ENCODE measurements at places on chromosomes 6 and 20.
A peak's percentile ranks its signal among the peaks of the same experiment; 100 is the strongest.

- no peak overlapping the region for H3K27ac ChIP-seq
- H3K27me3 ChIP-seq: no peaks in the 10 kb centered on the region
- peaks cover 21% of the 10 kb centered on the region for H3K4me1 ChIP-seq
- H3K36me3 ChIP-seq: no peaks in the 10 kb centered on the region
- no peak for DNase-seq
Observed at GRCh38 chr6:131285548-131285947, 150.3 kb downstream of the AKAP7 start.

DNA sequence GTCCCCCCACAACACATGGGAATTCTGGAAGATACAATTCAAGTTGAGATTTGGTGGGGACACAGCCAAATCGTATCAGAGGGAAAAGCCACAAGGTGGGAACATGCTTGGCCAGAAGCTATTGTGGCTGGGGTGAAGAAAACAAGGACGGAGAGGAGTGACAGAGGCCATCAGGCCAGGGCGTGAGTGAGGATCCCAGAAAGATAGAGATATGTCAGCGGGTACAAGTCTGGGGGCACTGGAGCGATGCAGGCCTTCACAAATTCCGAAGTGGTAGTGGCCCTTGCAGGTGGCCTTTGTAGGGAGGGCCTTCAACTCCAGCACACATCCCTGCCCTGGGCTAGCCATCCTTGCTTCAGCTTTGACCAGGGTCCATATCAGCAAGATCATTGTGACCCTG is 159.1 kb downstream of the BCAS1 start:
- peaks cover 8% of the 10 kb centered on the region for H3K27me3 ChIP-seq
- H3K4me3 ChIP-seq: no peak overlapping the region
- peak overlapping the region; percentile 44 for H3K27ac ChIP-seq
- peaks cover 6% of the 10 kb centered on the region for H3K36me3 ChIP-seq
- DNase-seq: no peak

DNA sequence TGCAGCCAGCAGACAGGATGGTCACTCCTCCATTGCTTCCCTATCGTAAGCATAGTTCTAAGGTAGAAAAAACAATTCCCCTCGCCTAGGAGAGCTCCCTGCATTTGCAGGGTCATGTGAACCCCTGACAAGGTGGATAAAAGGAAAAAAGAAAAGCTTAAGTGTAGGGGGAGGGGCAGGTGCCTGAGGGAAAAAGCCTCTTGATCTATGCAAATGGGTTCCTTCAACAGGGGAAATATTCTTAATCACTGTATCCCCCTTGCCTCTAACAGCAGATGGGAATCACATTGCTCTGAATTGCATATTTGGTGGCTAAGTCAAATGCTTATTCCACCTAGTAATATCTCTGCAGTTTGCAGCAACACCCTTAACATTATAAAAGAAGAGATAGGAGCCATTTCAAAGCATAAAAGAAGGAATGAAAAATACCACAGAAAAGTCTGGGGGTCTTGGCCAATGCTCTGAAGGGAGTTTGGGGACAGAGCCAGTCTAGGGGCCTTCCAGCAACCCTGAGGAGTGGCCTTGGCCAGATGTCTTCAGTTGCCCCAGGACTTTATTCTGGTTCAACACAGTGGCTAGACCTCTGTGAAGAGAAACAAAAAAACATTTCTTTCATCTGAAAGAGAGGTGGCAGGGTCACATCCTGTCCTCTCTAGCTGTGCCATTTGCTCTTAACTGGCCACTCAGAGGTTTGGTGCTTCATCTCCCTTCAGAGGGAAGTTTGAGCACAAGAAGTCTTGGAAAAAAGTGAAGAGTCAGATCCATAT is 660.4 kb upstream of the GJE1 start:
- peaks cover 18% of the 10 kb centered on the region for H3K4me1 ChIP-seq
- peaks cover 4% of the 10 kb centered on the region for H3K36me3 ChIP-seq
- DNase-seq: no peak
- H3K27me3 ChIP-seq: no peaks in the 10 kb centered on the region

GRCh38 chr6:56947924-56948323 is 7.0 kb upstream of the BEND6 start:
- no peak overlapping the region for H3K27ac ChIP-seq
- no peaks in the 10 kb centered on the region for H3K36me3 ChIP-seq
- no peaks in the 10 kb centered on the region for H3K4me1 ChIP-seq
- DNase-seq: no peak
- H3K4me3 ChIP-seq: no peak overlapping the region
- peaks cover 13% of the 10 kb centered on the region for H3K27me3 ChIP-seq

- H3K27ac ChIP-seq: no peak overlapping the region
- H3K27me3 ChIP-seq: no peaks in the 10 kb centered on the region
- H3K4me1 ChIP-seq: no peaks in the 10 kb centered on the region
- no peaks in the 10 kb centered on the region for H3K36me3 ChIP-seq
- H3K4me3 ChIP-seq: no peak overlapping the region
Observed at GRCh38 chr6:147825848-147826247, 317.4 kb downstream of the SAMD5 start.

- H3K27ac ChIP-seq: no peak overlapping the region
- H3K4me1 ChIP-seq: peaks cover 19% of the 10 kb centered on the region
- H3K36me3 ChIP-seq: no peaks in the 10 kb centered on the region
- H3K4me3 ChIP-seq: no peak overlapping the region
Observed at GRCh38 chr20:64156136-64156885, 7.9 kb upstream of the MYT1 start.

DNA sequence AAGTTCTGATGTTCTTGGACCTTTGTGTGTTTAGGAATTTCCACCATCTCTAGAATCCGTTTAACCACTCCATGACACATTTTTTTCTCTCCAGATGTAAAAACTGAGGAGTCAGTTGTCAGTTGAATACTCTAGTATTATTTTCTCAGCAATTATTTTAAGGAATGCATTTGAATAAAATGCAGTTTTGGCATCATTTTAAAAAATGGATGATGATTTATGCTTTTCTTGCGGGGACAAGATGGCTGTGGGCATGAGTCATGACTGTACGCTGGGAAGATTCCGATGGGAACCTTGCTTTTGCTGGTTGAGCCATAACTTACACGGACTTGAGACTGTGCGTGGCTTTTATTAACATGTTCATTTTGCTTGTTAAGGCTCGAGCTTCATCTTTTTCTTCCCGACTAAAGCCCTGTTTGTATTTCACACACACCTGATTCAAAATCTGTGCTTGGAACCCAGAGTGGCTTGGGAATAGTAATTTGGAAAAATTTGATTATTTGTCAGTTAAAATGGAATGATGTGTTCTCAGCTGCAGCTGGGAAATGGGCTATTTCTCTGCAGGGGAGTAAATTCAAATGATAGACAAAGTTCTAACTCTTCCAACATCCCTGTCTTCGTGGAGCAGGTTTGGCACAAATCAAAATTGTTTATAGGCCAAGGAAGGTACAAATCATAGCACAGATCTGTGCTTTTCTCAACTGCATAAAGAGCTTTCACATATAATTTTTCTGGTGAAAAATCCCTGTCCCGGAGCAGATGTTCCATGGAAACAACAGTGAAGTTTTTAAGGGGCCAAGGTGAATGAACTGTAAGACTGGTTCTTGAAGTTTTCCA is 470.5 kb upstream of the JAG1 start:
- H3K27me3 ChIP-seq: no peaks in the 10 kb centered on the region
- no peak overlapping the region for H3K27ac ChIP-seq
- no peak overlapping the region for H3K4me3 ChIP-seq
- peaks cover 6% of the 10 kb centered on the region for H3K4me1 ChIP-seq
- H3K36me3 ChIP-seq: no peaks in the 10 kb centered on the region
- no peak for DNase-seq

DNA sequence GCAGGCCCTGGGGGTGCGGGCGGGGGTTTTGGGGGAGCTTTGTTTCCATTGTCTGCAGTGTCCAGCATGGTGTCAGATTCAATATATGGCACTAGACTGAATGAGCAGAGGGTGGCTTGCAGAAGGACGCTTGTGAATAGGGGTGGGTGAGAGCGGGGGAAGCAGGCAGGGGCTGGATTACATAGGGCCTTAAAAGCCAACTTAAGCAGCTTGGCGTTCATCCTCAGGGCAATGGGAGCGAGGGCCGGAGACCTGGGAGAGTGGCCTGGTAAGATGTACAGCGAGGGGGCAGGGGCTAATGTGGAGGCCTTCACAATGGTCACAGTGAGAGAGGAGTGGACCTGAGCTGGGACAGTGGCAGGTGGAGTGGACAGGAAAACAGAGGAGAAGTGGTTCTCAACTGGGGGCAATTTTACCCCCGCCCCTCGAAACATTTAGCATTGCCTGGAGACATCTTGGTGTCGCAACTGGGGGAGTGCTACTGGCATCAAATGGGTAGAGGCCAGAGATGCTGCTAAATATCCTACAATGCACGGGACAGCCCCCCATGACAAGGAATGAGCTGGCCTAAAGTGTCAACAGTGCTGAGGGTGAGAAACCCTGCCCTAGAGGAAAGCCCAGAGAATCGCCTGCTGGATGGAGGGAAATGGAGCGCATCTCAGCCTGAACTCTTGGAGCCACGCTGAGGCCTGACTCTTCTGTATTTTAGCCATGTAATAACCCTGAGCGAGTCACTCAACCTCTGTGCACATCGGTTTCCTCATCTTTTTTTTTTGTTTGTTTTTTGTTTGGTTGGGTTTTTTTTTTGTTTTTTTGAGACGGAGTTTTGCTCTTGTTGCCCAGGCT is 15.1 kb upstream of the BAK1 start:
- H3K36me3 ChIP-seq: no peaks in the 10 kb centered on the region
- DNase-seq: no peak
- H3K27me3 ChIP-seq: peaks cover 15% of the 10 kb centered on the region
- H3K27ac ChIP-seq: no peak overlapping the region

DNA sequence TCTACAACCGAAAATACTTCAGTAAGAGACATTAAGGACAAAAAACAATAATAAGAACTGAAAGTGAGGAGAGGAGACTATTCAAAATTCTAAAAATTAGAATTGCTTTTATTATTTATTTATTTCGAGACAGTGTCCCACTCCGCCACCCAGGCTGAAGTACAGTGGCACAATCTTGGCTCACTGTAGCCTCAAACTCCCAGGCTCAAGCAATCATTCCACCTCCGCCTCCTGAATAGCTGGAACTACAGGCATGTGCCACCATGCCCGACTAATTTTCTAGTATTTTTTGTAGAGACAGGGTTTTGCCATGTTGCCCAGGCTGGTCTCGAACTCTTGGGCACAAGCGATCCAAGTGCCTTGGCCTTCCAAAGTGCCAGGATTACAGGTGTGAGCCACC is 123.1 kb downstream of the RNGTT start:
- H3K4me1 ChIP-seq: no peaks in the 10 kb centered on the region
- no peak overlapping the region for H3K4me3 ChIP-seq
- H3K27me3 ChIP-seq: no peaks in the 10 kb centered on the region
- H3K27ac ChIP-seq: no peak overlapping the region
- DNase-seq: no peak
- peaks cover 45% of the 10 kb centered on the region for H3K36me3 ChIP-seq

DNA sequence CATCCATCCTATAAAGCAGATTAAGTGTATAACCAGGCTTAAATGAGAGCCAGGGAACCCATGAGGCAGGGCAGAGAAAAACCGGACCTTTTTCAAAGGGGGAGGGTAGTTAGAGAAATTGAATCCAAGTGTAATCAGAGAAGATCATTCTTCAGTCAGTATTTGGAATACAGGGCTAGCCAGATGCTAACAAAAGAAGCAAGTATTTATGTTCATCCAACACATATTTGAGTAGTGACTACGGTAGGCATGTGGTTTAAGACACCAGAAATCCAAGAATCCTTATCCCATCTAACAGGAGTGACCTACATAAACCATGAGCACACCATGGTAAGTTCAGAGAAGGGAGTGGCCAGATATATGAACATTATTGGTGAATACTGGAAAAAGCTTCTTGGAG is 46.8 kb upstream of the FAM83C start:
- DNase-seq: no peak
- H3K4me1 ChIP-seq: peaks cover 35% of the 10 kb centered on the region
- H3K36me3 ChIP-seq: peaks cover 14% of the 10 kb centered on the region
- peak overlapping the region; percentile 25 for H3K27ac ChIP-seq
- no peaks in the 10 kb centered on the region for H3K27me3 ChIP-seq
- H3K4me3 ChIP-seq: no peak overlapping the region

GRCh38 chr6:127207591-127208120 is 59.0 kb upstream of the RNF146 start:
- no peak overlapping the region for H3K4me3 ChIP-seq
- peak overlapping the region; percentile 9 for H3K27ac ChIP-seq
- H3K36me3 ChIP-seq: no peaks in the 10 kb centered on the region
- DNase-seq: no peak
- H3K4me1 ChIP-seq: peaks cover 13% of the 10 kb centered on the region

DNA sequence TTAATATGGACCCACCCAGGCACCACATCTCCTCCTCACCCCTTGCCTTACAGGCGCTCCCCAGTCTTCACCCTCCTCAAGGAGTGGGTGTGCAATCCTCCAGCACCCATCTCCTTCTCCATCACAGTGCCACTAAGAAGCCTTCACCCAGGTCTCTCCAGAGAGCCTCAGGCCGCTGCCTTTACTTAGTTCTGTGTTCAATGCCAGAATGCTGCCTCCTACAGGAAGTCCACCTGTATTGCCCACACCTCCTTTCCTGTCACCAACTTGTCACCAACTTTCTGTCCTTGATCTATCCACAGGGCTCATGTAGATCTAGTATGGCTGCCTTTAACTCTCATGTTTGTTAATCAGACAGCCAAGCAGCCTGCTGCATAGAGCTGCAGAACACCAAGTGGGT is 586 bp upstream of the LST1 start:
- no peak for DNase-seq
- H3K36me3 ChIP-seq: no peaks in the 10 kb centered on the region
- H3K4me3 ChIP-seq: no peak overlapping the region
- H3K4me1 ChIP-seq: peaks cover 53% of the 10 kb centered on the region

DNA sequence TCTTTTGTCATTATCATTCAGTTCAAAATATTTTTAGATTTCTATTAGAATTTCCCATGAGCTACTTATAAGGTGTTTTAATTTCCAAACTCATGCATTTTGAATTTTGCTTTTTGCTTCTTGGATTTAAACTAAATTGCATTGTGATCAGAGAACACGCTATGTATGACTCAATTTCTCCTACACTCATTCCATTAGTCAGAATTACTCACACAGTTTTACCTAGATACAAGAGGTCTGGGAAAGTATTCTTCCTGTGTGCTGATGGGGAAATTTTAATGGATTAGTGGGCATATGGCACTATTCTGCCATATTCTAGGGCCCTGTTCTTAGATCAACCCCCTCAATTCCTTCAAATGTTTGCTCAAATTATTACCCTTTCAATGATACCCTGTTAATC is 49.9 kb upstream of the BMP5 start:
- no peak overlapping the region for H3K4me3 ChIP-seq
- no peaks in the 10 kb centered on the region for H3K4me1 ChIP-seq
- no peak for DNase-seq
- peaks cover 4% of the 10 kb centered on the region for H3K27me3 ChIP-seq

DNA sequence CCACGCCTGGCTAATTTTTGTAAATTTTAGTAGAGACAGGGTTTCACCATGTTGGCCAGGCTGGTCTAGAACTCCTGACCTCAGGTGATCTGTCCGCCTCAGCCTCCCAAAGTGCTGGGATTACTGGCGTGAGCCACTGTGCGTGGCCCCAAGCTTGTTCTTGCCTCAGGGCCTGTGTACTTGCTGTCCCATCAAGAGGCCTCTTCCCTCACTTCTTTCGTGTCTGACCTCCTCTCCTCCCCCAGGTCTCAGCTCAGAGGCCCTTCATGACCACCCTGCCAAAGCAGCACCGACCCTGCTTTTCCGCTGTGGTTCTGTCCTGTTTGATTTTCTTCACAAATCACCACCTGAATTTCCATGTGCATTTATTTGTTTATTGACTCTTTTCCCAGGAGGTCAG is 10.5 kb upstream of the UBE2V1 start:
- H3K4me1 ChIP-seq: peaks cover 14% of the 10 kb centered on the region
- no peaks in the 10 kb centered on the region for H3K27me3 ChIP-seq
- H3K27ac ChIP-seq: no peak overlapping the region
- no peak overlapping the region for H3K4me3 ChIP-seq
- H3K36me3 ChIP-seq: peaks cover 46% of the 10 kb centered on the region
- no peak for DNase-seq
